ENCODE measurements at places on chromosomes 3 and 15. TPM values are rescaled to one million over a fixed set of nuclear protein-coding genes. Genes with fewer than 3 reads are reported as not detected.

SLC22A14 gene
- total RNA-seq = not detected

ROPN1 gene
- total RNA-seq = not detected

- peak; percentile 12 for DNase-seq
Observed at GRCh38 chr3:85081191-85081906, 122.6 kb downstream of the CADM2 start.

- no peak for DNase-seq
Observed at GRCh38 chr3:168858327-168858726, 762.6 kb upstream of the GOLIM4 start.

- DNase-seq = no peak
Observed at GRCh38 chr3:162029736-162030135, 533.1 kb downstream of the OTOL1 start.

- DNase-seq = no peak
Observed at GRCh38 chr3:103644450-103644849, 1209.6 kb downstream of the ZPLD1 start.

KBTBD13 gene
- total RNA-seq = not detected

GRCh38 chr3:46845397-46845859 lies 17.8 kb downstream of the MYL3 start:
- peak; percentile 67 for DNase-seq

- no peak for DNase-seq
Observed at GRCh38 chr3:48417529-48418108, 12.3 kb downstream of the PLXNB1 start.

OSTN gene
- not detected for total RNA-seq

ZNF501 gene
- 1.2 TPM for total RNA-seq

GRCh38 chr3:17529677-17530076 lies 212.8 kb downstream of the TBC1D5 start:
- DNase-seq = no peak

GRCh38 chr3:63202529-63202928 lies 75.6 kb upstream of the SYNPR start:
- no peak for DNase-seq

- DNase-seq = no peak
Observed at GRCh38 chr3:60630953-60631352, 620.3 kb downstream of the FHIT start.

- DNase-seq = peak; percentile 10
Observed at GRCh38 chr3:98961161-98962155, 60.0 kb upstream of the DCBLD2 start.

Measured in MG63 (cell line).